ENCODE measurements at places on chromosomes 7 and 10. TPM values are rescaled to one million over a fixed set of nuclear protein-coding genes. Genes with fewer than 3 reads are reported as not detected.
A peak's percentile ranks its signal among the peaks of the same experiment; 100 is the strongest.

PRKAG2 gene
- 21.2 TPM for total RNA-seq

CDK14 gene
- total RNA-seq = 48.8 TPM

SMO gene
- total RNA-seq = 61.2 TPM

LAMTOR4 gene
- 161 TPM for total RNA-seq

C10orf53 gene
- total RNA-seq = not detected

OR2A1 gene
- not detected for total RNA-seq

TRUB1 gene
- total RNA-seq = 22.2 TPM

DNA sequence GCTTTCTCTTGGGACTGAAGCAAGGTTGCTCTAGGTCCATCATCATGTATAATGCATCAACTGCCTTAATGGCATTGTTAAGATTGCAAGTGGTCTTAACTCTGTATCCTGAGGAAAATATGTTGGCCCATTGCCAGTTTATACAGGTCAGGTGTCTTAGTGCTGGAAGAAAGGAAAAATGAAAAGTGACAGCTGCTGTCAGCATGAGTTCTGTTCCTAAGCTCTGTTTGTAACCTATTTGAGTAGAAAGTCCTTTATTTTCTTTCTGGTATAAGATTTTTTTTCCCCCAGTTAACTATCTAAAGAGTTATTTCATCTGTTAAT lies 127.2 kb downstream of the SRI start:
- no peak overlapping the region for H3K27ac ChIP-seq
- no peak overlapping the region for H3K4me3 ChIP-seq
- no peaks in the 10 kb centered on the region for H3K36me3 ChIP-seq
- H3K4me1 ChIP-seq = no peaks in the 10 kb centered on the region
- no peak for DNase-seq

GRCh38 chr10:97664282-97664850 lies 22.7 kb downstream of the AVPI1 start:
- no peaks in the 10 kb centered on the region for H3K4me1 ChIP-seq
- no peak overlapping the region for H3K27ac ChIP-seq
- peaks cover 40% of the 10 kb centered on the region for H3K36me3 ChIP-seq
- H3K4me3 ChIP-seq = no peak overlapping the region

GRCh38 chr7:160958-161725 lies 31.2 kb upstream of the FAM20C start:
- H3K4me1 ChIP-seq = peaks cover 4% of the 10 kb centered on the region
- H3K27me3 ChIP-seq = no peaks in the 10 kb centered on the region
- DNase-seq = no peak

DNA sequence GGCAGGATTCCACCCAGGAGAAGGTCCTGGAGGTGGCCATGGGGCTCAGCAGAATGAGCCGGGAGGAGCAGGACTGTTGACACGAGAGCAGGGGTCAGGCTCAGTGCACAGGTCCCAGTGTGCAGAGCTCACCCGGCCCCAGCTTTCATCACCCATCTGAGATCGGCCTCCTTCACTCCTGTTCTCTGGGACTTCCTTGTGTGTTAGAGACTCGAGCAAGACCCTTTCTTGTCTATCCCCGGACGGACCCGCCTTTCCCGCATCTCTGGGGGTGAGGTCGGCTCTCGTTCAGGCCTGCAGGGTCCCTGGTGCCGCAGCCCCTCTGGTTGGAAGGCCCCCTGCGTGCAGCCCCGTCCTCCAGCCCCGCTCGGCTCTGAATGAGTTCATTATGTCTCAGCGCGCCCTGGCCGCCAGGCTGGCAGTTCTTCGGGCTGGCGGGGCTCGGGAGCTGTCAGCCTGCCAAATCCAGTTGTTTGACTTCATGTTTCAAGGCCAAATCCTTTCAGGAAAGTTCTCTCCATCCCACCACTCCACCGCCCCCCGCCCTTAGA lies 127.9 kb downstream of the LHPP start:
- no peak for DNase-seq
- H3K4me1 ChIP-seq = no peaks in the 10 kb centered on the region
- H3K36me3 ChIP-seq = no peaks in the 10 kb centered on the region
- H3K4me3 ChIP-seq = no peak overlapping the region
- H3K27ac ChIP-seq = no peak overlapping the region

- no peaks in the 10 kb centered on the region for H3K27me3 ChIP-seq
- H3K27ac ChIP-seq = no peak overlapping the region
- no peak overlapping the region for H3K4me3 ChIP-seq
- no peak for DNase-seq
- peaks cover 6% of the 10 kb centered on the region for H3K4me1 ChIP-seq
Measured at GRCh38 chr7:116786791-116787443, 75.5 kb upstream of the CAPZA2 start.

DNA sequence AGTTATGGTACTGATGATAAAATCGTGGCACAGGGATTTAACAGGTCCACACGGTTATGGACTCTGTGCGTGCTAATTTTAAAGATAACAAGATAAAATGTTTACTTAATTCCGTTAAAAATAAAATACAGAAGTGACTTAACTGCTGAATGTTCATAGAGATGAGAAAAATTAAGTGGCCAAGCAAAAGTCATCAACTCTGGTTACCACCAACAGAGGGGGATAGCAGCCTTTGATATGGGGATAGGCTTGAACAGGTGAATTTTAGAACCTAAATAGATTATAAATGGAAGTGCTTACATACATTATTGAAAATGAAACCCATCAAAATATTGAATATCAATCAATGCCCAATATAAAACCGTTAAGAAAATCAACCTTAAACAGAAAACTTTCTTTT lies 245.0 kb downstream of the WDR37 start:
- DNase-seq = no peak
- H3K27ac ChIP-seq = no peak overlapping the region
- peaks cover 4% of the 10 kb centered on the region for H3K4me1 ChIP-seq
- no peaks in the 10 kb centered on the region for H3K27me3 ChIP-seq
- no peaks in the 10 kb centered on the region for H3K36me3 ChIP-seq

GRCh38 chr7:156158213-156158612 lies 345.9 kb upstream of the SHH start:
- H3K36me3 ChIP-seq = no peaks in the 10 kb centered on the region
- H3K4me3 ChIP-seq = no peak overlapping the region
- H3K27ac ChIP-seq = no peak overlapping the region
- no peak for DNase-seq

DNA sequence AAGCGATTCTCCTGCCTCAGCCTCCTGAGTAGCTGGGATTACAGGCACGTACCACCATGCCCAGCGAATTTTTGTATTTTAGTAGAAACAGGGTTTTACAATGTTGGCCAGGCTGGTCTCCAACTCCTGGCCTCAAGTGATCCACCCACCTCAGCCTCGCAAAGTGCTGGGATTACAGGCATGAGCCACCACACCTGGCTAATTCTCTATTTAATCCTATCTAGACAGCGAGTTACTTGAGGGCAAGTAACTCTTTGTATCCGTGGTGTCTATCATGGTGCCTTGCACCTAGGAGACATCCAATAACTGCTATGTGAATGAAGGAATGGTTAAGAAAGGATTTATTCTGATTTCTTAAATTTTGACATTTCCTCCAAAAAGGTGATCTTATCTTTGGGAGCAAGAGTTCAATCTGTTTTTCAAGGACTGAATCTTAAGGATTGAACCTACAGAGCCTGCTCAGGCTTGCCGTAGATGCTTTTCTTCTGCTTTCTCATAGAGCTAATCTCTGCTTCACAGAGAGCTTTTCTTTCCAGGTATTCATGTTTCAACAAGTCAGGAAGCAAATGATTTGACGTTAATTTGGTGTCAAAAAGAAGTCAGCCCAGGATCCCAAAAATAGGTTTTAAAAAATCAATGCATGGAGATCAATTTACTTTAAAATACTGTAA lies 101.6 kb downstream of the CUL2 start:
- no peaks in the 10 kb centered on the region for H3K27me3 ChIP-seq
- no peaks in the 10 kb centered on the region for H3K36me3 ChIP-seq
- no peak overlapping the region for H3K27ac ChIP-seq
- H3K4me3 ChIP-seq = no peak overlapping the region
- no peak for DNase-seq

DNA sequence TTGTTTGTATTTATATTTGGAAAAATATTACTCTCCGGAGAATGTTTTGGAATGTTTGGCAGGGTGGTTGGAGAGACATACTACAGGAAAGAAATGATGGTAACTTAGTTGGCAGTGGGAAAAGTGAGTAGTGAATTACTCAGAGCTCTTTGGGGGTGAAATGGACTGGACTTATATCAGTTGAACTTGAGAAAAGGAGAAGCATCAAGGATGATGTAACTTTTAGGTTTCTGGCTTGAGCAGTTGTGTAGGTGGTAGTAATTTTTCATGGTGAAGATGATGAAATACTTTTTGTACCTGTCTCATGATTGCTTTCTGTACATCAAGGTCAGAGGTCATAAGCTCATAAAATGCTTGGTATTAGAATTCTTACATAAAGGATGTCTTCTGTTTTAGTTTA lies 617.2 kb downstream of the AUTS2 start:
- no peaks in the 10 kb centered on the region for H3K4me1 ChIP-seq
- no peaks in the 10 kb centered on the region for H3K36me3 ChIP-seq

DNA sequence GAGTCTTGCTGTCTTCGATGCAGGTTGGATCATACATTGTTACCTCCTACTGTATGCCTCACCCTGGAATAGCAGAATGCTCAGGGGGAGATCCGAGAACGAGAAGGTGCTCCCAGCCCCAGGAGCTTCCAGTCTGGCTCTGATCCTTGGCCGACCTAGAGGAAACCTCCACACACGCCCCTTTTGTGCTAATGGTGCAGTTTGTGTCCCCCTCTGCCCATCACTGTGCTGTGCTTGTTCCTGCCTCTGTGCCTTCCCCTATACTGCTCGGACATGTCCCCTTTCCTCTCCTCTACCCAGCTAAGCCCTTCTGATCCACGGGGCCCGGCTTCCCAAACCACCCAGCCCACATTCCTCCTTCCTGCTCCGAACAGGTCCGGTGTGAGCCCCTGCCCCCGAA lies 32.5 kb downstream of the ZNF775 start:
- no peak for DNase-seq
- H3K4me1 ChIP-seq = peaks cover 7% of the 10 kb centered on the region
- H3K27ac ChIP-seq = peak overlapping the region; percentile 8
- H3K4me3 ChIP-seq = no peak overlapping the region

DNA sequence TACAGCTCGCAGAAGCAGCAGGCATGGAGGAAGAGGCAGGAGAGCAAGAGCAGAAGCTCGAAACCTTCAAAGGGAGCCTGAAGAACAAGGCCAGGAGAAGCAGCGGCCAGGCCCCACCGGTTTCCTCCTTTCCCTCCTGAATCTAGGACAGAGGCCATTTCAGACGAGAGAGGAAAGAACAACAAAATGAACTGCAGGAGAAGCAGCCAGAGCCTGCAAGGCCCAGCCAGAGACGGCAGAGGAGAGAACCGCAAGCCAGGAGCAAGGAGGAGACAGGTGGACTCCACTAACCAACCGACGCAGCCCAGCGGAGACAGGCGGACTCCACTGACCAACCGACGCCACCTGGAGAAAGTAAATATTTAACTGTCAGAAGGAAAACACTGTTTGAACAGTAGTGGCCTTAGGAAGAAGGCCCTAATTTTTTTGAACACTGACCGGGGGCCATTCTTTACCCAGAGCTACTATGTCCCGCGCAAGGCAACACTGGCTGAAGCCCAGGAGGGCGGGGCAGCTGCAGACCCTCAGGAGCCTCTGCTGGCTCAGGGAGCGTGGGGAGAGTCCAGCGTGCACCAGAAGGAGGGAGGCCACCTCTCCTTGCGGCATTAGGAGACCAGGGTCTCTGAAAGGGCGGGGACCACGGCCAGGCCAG lies 559.2 kb downstream of the PTPRN2 start:
- no peak overlapping the region for H3K4me3 ChIP-seq
- H3K4me1 ChIP-seq = no peaks in the 10 kb centered on the region
- DNase-seq = no peak
- H3K27me3 ChIP-seq = no peaks in the 10 kb centered on the region

DNA sequence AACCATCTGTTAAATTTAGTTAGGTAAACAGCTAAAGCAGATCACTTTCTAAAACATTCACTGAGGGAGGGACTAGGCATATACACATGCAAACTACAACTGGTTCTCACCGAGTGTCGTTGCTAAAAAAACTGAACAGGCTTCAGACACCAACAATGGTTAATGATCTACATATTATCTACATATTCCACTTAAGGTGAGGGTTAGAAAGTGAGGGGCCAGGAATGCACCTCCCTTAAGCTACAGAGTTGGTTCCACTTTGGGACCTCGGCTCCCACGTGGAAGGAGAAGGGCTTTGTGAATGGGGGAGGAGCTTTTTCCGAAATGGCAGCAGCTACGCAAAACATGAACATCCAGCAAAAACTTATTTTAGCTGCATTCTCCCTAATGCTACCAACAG lies 5.8 kb downstream of the CTBP2 start:
- H3K27me3 ChIP-seq = no peaks in the 10 kb centered on the region
- peaks cover 31% of the 10 kb centered on the region for H3K4me1 ChIP-seq
- peak overlapping the region; percentile 32 for H3K4me3 ChIP-seq

DNA sequence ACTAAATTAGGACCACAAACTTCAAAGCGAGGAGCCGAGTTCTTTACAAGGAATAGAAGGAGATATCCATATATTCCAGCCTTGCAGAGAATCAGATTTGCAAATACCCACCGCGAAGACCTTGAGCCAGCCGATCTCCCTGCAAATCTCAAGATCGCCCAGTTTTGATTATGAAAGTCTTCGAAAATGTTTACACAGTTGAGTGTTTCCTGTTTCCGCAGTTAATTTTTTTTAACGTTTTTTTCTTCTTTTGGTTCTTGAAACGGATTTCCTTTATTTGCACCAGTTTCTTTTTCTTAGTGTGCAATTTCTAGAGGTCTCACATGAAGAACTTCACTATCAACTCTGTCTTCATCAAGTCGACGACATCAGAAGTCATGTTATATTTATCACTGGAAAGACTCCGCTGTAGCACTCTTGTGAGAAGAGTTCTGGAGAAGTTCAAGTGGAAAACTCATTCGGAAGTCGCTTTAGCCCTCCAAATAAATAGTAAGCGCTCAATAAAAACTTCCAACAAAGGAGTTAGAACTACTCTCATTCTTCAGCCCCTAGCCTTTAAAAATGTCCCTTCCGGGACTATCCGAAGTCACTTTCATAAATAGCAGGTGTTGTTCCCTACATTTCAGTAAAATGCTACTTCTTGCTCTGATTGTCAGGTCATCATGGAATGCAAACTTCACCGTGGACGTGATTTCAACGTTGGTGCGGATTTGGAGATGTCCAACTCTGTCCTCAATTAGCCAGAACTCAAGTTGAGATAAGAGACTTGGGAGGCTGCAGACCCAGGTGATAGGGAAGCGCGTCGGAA lies 11.9 kb upstream of the SPAG6 start:
- peaks cover 19% of the 10 kb centered on the region for H3K4me1 ChIP-seq
- H3K36me3 ChIP-seq = no peaks in the 10 kb centered on the region
- peaks cover 61% of the 10 kb centered on the region for H3K27me3 ChIP-seq
- H3K4me3 ChIP-seq = no peak overlapping the region

DNA sequence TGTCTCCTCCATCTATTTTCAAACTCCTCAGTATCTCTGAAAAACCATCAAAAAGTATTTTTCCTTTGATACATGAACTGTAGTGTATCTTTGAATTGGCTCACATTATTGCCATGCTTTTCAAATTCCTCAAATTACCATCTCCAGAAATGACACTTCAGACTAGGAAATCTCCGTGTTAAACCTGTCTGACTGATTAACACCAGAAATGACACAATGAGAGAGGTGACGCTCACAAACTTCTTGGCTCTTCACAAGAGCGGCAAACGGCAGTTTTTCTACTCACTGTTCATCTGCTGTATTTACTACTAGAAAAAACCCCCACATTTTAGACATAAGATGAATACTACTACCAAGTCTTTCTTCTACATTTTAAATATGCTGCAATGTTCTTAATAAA lies 56.6 kb downstream of the MKX start:
- DNase-seq = no peak
- no peaks in the 10 kb centered on the region for H3K27me3 ChIP-seq
- no peak overlapping the region for H3K27ac ChIP-seq
- no peak overlapping the region for H3K4me3 ChIP-seq
